ENCODE measurements at places on chromosomes 2 and 18.
A peak's percentile ranks its signal among the peaks of the same experiment; 100 is the strongest.

GRCh38 chr2:222900354-222900753, 39.5 kb downstream of the ACSL3 start:
- no peak for DNase-seq

DNA sequence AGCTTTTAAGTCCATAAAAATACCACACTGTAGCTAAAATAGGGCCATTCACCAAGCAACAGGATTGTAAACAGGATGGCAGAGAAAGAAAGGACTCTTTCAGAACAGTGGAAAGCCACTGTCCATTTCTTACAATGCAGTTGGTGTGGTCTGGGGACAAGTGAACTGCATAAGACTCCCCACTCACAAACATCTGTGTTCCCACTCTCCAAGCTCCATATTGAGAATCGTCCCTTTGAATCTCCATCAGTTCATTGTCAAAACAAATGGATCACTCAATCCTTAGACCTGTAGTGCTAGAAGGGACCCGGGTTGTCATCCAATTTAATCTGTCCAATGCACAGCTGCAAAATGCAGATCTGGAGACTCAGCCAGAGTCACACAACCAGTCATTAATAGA, 347.4 kb upstream of the KLHL29 start:
- DNase-seq: peak; percentile 49

GRCh38 chr2:109526442-109526970, 87.3 kb downstream of the SEPTIN10 start:
- DNase-seq: no peak

DNA sequence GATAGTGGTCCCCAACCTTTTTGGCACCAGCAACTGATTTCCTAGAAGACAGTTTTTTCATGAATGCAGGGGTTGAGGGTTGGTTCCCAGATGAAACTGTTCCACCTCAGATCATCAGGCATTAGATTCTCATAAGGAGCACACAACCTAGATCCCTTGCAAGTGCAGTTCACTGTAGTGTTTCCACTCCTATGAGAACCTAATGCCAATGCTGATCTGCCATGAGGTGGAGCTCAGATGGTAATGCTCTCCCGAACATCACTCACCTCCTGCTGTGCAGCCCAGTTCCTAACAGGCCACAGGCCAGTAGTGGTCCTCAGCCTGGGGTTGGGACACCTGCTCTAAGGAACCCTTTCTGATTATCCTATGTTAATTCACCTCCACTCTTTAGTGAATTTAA, 133.5 kb downstream of the SOX11 start:
- DNase-seq: no peak

GRCh38 chr2:238421695-238422035, 5.1 kb upstream of the ASB1 start:
- DNase-seq: no peak

GRCh38 chr2:206379266-206379665, 64.1 kb upstream of the ADAM23 start:
- DNase-seq: no peak

GRCh38 chr2:207995887-207996286, 29.4 kb downstream of the PLEKHM3 start:
- no peak for DNase-seq

DNA sequence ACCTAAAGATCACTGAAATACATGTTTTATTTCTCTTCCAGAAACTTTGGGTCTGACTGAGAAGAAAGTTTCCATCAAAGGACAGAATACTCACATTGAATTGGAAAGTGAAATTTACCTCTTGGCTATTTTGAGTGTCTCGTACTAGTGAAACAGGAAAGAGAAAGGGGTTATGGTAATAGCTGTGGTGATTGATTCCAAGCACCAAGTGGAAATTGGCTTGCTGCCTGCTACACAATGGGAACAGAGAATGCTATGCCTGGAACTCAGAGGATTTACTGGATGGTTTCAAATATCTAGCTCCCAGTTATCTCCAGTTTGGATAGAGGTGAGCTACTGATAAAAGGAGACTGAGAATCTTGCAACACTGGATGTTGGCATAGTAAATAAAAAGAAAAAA, 492.8 kb upstream of the FSIP2 start:
- no peak for DNase-seq

GRCh38 chr18:79523736-79524180, 128.0 kb downstream of the NFATC1 start:
- no peak for DNase-seq

- no peak for DNase-seq
Observed at GRCh38 chr2:241942416-241943208, 73.1 kb downstream of the RTP5 start.

GRCh38 chr18:32889615-32890593, 117.1 kb upstream of the KLHL14 start:
- DNase-seq: no peak

DNA sequence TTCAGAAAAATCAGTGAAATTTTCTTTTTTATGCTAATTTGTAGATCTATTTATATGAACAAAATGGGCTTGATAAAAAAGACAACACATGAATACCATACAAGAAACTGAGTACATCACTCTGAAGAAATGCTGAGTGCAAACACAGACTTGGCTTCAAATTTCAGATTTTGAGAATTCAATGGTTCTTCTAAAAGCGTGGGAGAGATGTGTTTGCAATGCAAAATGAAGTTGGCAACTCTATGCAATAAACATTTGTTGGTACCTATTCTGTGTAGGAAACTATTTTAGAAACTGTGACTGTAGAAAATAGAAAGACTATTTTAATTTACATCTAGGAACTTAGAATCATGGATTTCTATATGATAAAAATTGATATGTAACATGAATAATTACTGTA, 1834.1 kb upstream of the CELF4 start:
- no peak for DNase-seq

- DNase-seq: no peak
Observed at GRCh38 chr2:8693157-8693821, 11.4 kb downstream of the ID2 start.

DNA sequence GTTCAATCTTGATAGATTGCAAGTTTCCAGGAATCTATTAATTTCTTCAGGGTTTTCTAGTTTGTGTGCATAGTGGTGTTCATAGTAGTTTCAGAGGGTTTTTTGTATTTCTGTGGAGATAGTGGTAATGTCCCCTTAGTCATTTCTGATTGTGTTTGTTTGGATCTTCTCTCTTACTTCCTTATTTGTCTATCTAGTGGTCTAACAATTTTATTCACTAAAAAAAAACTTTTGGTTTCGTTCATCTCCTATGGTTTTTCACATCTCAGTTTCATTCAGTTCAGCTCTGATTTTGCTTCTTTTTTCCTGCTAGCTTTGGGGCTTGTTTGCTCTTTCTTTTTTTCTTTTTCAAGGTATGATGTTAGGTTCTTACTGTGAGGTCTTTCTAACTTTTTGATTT, 94.5 kb downstream of the SNTG2 start:
- no peak for DNase-seq

GRCh38 chr2:141015341-141016047, 1115.3 kb downstream of the LRP1B start:
- DNase-seq: no peak

DNA sequence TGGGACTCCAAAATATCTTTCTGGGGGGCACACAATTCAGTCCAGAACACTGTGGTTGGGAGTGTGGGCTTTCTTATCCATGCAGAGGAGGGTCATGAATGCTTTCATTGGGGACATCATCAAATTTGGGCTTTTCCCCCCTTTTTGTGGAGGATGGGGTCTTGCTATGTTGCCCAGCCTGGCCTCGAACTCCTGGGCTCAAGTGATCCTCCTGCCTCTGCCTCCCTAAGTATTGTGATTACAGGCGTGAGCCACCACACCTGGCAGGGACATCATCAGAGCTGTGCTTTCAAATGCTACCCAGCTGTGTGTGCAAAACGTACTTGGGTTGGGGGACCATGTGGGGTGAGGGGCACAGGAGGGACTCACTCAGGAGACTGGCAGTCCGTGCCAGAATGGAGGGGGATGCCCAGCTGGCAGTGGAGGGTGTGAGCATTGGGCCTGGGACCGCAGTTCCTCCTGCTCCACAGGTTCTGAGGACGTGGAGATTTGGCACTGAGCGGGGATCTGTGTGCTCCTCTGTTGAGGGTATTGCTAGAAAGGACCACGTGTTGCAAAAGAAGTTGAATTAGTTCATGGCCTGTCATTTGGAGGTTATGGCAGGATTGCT, 24.4 kb downstream of the EMILIN2 start:
- no peak for DNase-seq

DNA sequence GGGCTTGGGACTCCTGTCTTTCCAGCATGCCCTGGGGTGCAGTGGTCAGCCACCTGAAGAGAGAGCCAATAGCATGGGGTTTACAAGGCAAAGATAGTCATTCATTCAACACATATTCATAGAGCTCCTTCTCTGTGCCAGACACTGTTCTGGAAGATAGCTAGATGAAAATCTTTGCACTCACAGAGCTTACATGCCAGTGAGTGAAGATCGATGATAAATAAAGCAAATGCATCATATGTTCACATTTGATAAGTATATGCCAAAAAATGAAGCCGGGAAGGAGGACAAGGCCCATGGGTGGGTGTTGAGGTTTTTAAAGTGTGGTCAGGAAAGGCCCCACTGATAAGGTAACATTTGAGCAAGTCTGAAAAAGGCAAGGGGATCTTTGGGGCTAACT, 130.8 kb upstream of the CDCA7 start:
- DNase-seq: no peak

DNA sequence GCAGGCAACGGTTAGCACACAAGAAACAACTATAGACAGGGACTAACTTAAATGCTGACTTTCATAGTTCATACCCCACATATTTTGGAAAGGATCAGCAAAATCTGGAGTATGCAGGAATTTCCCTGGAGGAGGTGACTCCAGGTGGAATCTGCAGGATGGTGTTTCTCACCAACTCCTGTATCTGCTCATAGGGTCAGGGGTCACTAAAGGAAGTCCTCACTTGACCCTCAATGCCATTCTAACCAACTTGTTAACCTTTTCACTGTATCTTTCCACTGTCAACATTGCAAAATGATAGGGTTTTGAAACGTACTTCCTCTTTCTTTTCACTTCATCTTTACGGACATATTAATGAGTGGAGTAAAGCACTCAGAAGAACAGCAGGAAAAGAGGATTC, 207.0 kb upstream of the CXCR4 start:
- DNase-seq: no peak

DNA sequence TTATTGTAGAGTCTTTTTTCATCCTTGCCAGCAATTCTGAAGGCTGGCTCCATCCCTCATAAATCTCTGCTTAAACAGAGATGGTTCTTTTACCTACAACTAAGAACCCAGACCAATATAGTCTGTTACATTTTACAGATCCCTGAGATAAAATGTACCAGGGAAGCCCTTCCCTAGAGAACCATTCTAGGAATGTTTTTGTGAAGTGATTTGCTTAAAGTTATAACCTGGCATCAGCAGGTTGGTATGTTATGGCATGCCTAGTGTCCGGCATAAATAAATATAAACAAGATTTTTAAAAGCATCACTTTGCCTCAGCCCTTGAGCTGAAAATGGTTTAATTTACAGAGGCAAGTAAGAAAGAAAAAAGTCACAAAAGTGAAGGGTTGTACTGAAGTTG, 18.5 kb upstream of the NPAS2 start:
- no peak for DNase-seq

DNA sequence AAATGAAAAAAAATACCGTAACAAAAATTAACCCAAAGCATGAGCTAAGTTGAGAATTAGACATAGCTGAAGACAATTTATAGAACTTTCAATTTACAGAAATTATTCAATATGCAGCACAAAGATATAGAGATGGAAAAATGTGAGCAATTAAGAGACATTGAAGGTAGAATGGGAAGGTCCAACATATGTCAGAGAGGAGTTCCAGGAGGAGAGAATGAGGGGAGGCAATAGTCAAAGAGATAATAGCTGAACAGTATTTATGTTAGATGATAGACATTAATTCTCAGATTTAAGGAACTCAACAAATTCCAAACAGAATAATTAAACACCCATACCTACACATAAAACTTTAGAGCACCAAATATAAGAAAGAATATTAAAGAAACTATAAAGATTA, 103.0 kb upstream of the MSTN start:
- DNase-seq: no peak

GRCh38 chr2:71934595-71935261, 212.9 kb downstream of the CYP26B1 start:
- DNase-seq: no peak

- no peak for DNase-seq
Observed at GRCh38 chr2:178211943-178212342, 17.6 kb downstream of the OSBPL6 start.

- DNase-seq: no peak
Observed at GRCh38 chr2:49459314-49459993, 305.1 kb upstream of the FSHR start.

- DNase-seq: no peak
Observed at GRCh38 chr2:195579776-195580555, 77.1 kb upstream of the SLC39A10 start.

DNA sequence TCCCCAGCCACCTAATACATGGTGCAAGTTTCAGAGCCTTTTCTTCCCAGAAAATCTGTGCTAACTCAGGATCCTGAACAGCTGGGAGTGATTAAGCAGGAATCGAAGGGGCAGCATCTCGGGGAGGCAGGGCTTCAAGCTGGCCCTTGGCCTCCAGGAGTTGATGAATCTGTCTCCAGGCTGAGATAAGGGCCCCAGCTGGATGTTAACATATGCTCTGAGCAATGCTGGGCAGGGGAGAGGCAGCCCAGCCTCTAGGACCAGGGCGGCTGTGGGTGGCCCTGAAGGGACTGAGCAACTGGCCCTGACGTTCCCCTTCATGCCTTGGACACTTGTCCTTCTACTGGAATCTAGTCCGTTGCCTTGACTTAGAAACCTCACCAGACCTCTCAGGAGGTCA, 84.1 kb upstream of the EPC2 start:
- no peak for DNase-seq

DNA sequence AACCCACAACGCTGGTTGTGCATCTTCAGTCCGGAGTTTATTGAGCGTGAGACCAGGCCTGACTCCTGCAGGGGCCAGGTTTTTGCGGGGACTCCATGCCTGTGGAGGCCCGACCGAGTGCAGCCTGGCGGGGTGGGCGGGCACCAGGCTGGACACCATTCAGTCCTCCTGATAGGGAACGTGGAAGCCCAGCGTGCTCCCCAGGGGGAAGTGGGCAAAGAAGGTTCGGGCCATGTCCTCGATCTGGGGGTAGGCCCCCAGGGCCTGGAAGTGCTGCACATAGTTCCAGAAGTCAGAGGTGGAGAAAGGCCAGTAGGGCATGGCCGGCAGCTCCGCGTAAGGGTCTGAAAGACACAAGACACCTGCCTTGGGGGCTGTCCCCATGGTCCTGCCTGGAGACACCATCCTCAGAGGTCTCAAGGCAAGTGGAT, 1.4 kb downstream of the OTOS start:
- DNase-seq: no peak

- no peak for DNase-seq
Observed at GRCh38 chr2:96359310-96359709, 23.7 kb downstream of the NCAPH start.

GRCh38 chr2:174343343-174343622, 8.5 kb downstream of the SP9 start:
- no peak for DNase-seq

DNA sequence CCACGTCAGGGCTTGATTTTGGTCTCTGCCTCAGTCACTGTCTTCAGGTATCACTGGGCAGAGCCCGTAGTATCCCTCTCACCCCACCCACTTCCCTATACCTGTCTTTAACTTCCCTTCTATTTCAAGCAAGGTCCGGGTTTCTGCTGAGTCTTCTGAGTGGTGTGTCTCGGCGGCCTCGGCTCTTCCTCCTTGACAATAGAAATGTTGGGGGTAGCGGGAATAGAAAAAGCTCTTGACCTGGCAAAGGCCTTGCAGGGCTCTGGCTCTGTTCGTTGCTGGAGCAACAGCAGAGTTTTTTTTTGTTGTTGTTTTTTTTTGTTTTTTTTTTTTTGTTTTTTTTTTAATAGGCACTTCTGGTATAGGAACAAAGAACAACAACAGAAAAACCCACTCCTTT, 16.0 kb upstream of the IGFBP5 start:
- no peak for DNase-seq

GRCh38 chr2:19648583-19648982, 253.2 kb downstream of the TTC32 start:
- DNase-seq: no peak
